ENCODE measurements at places on chromosomes 7 and 10. TPM values are rescaled to one million over a fixed set of nuclear protein-coding genes. Genes with fewer than 3 reads are reported as not detected.

DNA sequence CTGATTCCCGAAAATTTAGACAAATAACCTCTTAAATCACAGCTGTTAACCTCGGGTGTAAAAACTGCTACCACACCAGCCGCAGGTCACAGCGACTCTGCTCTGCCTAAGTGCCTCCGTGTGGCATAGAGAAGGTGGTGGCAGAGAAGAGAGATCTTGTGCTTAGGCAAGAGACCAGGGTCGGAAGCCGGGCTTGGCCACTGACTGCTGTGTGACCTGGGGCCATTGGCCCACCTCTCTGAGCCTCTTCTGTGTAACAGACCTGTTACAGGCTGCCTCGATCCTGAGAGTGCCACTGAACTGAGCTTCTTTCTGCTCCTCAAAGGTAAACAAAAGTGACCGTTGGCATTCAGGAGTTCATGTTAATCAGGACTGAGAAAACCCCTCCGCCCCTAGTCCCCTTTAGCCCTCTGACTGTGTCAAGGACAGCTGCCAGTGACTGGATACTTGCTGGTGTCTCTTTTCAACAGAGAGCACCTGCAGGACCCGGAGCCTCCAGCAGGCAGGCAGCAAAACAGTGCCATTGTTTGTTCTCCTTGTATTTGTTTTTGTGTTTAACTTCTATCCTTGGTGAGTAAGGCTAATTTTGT lies 36.5 kb downstream of the ZMIZ1 start:
- no peak for DNase-seq
- no peaks in the 10 kb centered on the region for H3K36me3 ChIP-seq

DNA sequence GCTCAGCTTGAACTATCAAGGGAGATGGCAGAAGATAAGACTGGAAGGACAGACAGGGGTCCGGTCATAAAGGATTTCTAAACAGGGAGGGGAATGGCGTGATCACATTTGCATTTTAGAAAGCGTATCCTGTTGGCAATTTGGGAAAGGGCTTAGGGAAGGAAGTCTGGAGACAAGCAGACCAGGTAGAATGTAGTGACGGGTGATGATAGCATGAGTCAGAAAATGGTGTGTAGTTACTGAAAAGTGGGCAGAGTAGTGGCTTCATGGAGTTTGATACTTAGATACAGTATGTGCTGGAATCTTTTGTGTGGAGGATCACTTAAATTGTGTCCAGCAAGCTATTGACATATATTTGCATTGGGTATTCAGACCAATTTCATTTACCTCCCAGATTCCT lies 61.2 kb downstream of the LRGUK start:
- no peak overlapping the region for H3K27ac ChIP-seq
- no peaks in the 10 kb centered on the region for H3K36me3 ChIP-seq
- no peaks in the 10 kb centered on the region for H3K4me1 ChIP-seq

- H3K4me1 ChIP-seq, result no peaks in the 10 kb centered on the region
- no peaks in the 10 kb centered on the region for H3K27me3 ChIP-seq
Measured at GRCh38 chr10:112805254-112805590, 144.8 kb upstream of the TCF7L2 start.

GRCh38 chr10:109880886-109881768 lies 42.2 kb downstream of the XPNPEP1 start:
- no peaks in the 10 kb centered on the region for H3K27me3 ChIP-seq
- H3K36me3 ChIP-seq, result peaks cover 19% of the 10 kb centered on the region
- no peak for DNase-seq
- H3K27ac ChIP-seq, result peak overlapping the region; percentile 16

VPS37D gene
- 0.70 TPM for total RNA-seq

DNA sequence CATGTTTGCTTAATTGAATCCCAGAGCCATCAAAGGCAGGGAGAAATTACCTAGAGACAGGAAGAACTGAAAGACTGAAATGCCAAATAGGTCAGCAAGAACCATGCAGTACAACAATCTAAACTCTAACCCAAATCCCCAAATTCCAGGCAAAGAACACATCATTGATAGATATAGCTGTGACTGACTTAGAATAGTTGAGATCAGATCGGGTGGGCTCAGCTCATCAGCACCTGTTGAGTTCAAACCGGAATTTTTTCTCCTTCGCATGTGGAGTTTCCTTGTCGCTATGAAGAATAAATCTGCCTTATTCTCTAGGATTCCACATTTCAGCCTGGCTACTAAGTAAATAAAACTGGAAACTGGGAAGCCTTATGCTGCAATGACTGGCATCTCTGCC lies 1.4 kb downstream of the ANKMY2 start:
- DNase-seq, result no peak
- no peaks in the 10 kb centered on the region for H3K27me3 ChIP-seq
- peak overlapping the region; percentile 94 for H3K4me3 ChIP-seq
- H3K27ac ChIP-seq, result no peak overlapping the region
- H3K36me3 ChIP-seq, result peaks cover 9% of the 10 kb centered on the region
- peaks cover 43% of the 10 kb centered on the region for H3K4me1 ChIP-seq

DNAAF5 gene
- 15.9 TPM for total RNA-seq

- peaks cover 11% of the 10 kb centered on the region for H3K27me3 ChIP-seq
- H3K4me1 ChIP-seq, result no peaks in the 10 kb centered on the region
- no peak overlapping the region for H3K4me3 ChIP-seq
- no peaks in the 10 kb centered on the region for H3K36me3 ChIP-seq
Measured at GRCh38 chr10:96440361-96441292, 73.1 kb downstream of the TLL2 start.

- no peaks in the 10 kb centered on the region for H3K27me3 ChIP-seq
- peaks cover 12% of the 10 kb centered on the region for H3K4me1 ChIP-seq
- H3K4me3 ChIP-seq, result no peak overlapping the region
- H3K36me3 ChIP-seq, result no peaks in the 10 kb centered on the region
Measured at GRCh38 chr10:96880575-96880974, 48.5 kb downstream of the LCOR start.

CTAGE4 gene
- 4.2 TPM for total RNA-seq

CRPPA gene
- total RNA-seq, result 0.53 TPM

DNA sequence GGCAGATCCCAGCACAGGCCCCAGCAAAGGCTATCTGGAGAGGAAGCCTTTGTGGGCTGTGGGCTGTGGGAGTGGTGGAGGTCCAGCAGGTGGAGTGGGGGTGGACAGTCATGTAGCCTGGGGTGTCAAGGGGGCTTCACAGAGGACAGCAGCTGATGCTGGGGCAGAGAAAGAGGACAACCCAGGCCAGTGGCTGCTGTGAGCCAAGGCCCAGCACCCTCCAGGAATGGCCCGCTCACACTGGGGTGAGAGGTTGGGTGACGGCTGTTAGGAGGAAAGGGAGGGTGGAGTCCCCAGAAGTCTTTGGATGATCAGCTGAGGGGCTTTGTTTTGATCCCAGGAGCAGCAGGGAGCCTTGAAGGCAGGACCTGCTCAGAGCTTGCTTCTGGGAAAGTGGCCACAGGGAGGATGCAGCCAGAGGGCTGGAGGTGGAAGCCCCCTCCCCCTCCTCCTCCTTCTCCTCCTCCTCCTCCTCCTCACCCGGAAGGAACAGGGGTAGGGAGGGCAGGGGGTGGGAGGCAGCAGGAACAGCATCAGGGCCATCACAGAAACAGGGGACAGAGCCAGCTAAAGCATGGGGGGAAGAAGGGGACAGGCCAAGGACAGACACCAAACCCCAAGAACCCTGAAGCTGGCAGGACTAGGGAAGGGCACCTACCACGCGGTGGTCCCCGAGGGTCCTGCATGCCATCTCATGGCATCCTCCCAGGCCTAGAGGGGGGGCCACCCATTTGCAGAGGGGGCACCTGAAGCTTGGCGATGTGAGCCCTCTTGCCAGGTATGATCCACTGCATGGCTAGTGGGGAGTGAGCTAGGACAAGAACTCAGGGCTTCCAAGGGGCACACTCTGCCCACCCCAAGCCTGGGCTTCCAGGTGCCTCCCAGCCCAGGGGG lies 144.9 kb downstream of the GRID1 start:
- no peak overlapping the region for H3K27ac ChIP-seq
- H3K4me1 ChIP-seq, result no peaks in the 10 kb centered on the region
- H3K4me3 ChIP-seq, result no peak overlapping the region

DNA sequence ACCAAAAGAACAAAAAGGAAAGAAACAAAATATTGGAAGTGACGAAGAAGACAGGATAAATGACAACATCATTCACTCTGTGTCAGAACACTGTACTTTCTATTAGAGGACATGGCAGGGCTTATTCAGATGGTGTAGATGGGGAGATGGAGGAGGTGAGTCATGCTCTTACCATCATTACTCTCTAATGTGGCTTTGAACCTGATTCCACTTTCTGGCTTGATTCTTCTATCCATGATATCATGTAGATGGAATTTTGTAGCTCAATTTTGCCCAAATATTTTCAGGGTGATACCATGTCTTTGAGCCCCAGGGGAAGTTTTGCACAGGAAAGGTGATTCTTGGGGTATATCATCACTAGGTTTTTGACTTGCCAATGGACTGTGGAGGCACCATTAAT lies 91.7 kb downstream of the CFAP58 start:
- peaks cover 23% of the 10 kb centered on the region for H3K27me3 ChIP-seq
- H3K27ac ChIP-seq, result no peak overlapping the region
- H3K4me1 ChIP-seq, result no peaks in the 10 kb centered on the region

UNC5B gene
- total RNA-seq, result 0.05 TPM

- no peak overlapping the region for H3K4me3 ChIP-seq
- no peaks in the 10 kb centered on the region for H3K27me3 ChIP-seq
- no peak overlapping the region for H3K27ac ChIP-seq
- peaks cover 49% of the 10 kb centered on the region for H3K4me1 ChIP-seq
Measured at GRCh38 chr10:31124852-31125251, 93.2 kb upstream of the ZNF438 start.

LLCFC1 gene
- not detected for total RNA-seq

- no peak for DNase-seq
- H3K36me3 ChIP-seq, result no peaks in the 10 kb centered on the region
- H3K4me1 ChIP-seq, result peaks cover 7% of the 10 kb centered on the region
- no peak overlapping the region for H3K4me3 ChIP-seq
Measured at GRCh38 chr10:17041626-17042520, 87.7 kb downstream of the CUBN start.

ZNF511 gene
- 46.1 TPM for total RNA-seq

DNA sequence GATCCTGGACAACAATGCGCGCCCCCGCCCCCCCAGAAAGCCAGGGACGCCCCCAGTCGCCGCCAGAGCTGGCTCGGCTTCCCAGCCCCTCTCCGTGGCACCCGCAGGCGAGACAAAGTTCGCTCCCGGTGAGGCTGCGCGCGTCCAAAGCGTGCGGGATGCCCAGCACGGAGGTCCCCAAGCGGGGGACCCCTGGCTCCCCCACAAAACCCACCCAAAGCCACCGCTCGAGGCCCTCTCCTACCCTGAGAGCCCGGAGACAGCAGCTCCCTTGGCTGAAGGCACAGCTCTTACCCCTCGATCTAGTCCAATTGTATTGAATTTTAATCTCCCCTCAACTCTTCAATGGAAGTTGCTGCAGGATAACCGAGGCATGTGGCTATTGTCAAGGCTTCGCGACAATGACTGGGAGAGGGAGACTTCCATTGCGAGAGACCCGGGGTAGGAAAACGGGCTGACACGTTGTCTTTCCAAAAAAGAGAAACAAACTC lies 305.3 kb downstream of the PRPF18 start:
- DNase-seq, result no peak
- peaks cover 61% of the 10 kb centered on the region for H3K27me3 ChIP-seq
- H3K4me3 ChIP-seq, result peak overlapping the region; percentile 76
- peaks cover 26% of the 10 kb centered on the region for H3K4me1 ChIP-seq

DNA sequence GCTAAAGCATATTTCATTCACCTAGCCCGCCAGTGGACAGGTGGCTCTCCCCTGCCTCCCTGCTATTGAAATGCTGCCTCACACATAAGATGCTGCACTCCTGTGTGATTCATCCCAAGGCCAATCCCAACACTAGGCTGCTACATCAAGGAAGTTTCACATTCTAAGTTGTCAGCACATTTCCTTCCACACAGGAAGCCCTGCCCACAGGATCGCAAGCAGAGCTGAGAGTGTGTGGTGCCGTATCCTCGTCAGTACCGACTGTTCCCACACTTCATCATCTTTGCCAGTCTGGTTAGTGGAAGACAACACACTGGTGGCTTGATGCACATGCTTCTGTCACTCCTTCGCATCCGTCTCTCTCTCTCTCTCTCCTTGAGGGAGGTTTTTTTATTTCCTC lies 194.3 kb upstream of the PPP2R2D start:
- no peak for DNase-seq
- H3K27me3 ChIP-seq, result peaks cover 5% of the 10 kb centered on the region
- no peak overlapping the region for H3K4me3 ChIP-seq
- no peak overlapping the region for H3K27ac ChIP-seq
- no peaks in the 10 kb centered on the region for H3K4me1 ChIP-seq

PRRT4 gene
- 0.14 TPM for total RNA-seq

METTL27 gene
- not detected for total RNA-seq

DNA sequence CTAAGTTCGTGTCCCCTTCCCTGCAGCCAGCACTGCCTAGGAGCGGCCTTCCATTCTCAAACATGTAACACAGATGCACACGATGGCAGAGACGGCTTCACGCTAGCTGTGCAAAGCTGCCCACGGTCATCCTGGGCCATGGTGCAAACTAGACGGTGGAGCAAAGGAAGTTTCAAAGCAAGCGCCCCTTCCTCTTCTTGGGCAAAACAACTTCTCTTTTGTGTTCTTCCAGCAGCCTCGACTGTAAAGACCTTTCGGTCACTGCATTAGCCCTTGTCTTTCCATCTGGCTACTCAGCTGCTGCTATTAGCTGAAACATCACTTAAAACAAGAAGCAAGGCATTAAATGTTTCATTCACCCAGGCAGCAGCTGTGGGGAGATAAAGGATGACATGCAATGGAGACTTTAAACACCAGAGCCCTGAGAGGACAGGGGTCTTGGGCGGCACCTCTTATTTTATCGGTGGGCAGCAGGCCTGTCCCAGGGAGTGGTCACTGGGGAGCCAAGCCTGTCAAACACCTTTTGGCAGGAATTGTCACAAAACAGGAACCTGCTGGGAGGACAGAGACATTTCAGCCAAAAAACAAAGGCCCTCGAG lies 214.8 kb downstream of the KLF6 start:
- DNase-seq, result no peak
- no peak overlapping the region for H3K4me3 ChIP-seq
- H3K27me3 ChIP-seq, result peaks cover under 1% of the 10 kb centered on the region

MOGAT3 gene
- total RNA-seq, result not detected

DNA sequence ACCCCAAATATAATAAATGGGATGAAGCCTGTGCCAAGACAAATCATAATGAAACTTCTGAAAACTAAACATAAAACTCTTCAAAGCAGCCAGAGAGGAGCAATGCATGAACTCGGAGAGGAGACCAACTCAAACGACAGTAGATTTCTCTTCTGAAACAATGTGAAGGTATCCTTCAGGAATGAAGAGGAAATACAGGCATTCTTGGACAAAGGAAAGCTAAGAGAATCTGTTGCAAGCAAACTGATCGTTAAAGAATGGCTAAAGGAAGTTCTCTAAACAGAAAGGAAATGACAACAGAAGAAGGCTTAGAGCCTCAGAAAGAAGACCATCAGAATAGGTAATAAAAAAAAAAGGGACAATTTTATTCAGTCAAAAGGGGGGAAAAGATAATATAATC lies 6.6 kb downstream of the GNA12 start:
- H3K36me3 ChIP-seq, result peaks cover 25% of the 10 kb centered on the region
- H3K4me1 ChIP-seq, result peaks cover 61% of the 10 kb centered on the region
- peak overlapping the region; percentile 88 for H3K4me3 ChIP-seq
- H3K27ac ChIP-seq, result peak overlapping the region; percentile 87
- DNase-seq, result no peak
- H3K27me3 ChIP-seq, result no peaks in the 10 kb centered on the region

Measured in activated T-cell treated with anti-CD3 and anti-CD28 coated beads, Interleukin-2, amount 50 U/mL, for 72 hours (primary cell).